Central memory CD8-positive, alpha-beta T cell (primary cell): ENCODE measurements at places on chromosomes 3 and 15.

DNA sequence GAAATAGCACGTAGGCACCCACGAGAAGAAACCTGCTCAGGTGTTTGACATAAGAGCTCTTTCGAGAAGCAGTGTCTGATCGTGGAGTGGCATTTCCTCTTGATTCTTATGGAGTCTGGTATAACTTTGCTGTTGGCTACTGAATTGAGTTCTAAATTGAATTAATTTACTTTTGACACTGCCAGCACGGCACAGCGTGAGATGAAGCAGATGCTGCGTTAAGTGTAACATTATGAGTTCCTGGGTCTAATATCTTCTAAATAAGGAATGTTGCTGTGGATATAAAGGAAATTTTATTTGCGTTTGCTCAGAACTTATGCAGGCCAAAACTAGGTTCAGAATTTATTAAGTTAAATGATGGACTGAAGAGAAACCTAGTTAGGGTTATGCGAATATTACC lies 919.9 kb downstream of the TUSC7 start:
- DNase-seq = no peak

GRCh38 chr3:191314109-191314728 lies 15.0 kb upstream of the CCDC50 start:
- no peak for DNase-seq

GRCh38 chr15:34209421-34210282 lies at the start of gene KATNBL1:
Gene KATNBL1 (minus strand): TSS chr15:34210096. CDS start chr15:34163676, 46,420 bp downstream.
- peak; percentile 95 for DNase-seq

GRCh38 chr15:75178171-75178937 lies 23.3 kb upstream of the C15orf39 start:
- no peak for DNase-seq

DNA sequence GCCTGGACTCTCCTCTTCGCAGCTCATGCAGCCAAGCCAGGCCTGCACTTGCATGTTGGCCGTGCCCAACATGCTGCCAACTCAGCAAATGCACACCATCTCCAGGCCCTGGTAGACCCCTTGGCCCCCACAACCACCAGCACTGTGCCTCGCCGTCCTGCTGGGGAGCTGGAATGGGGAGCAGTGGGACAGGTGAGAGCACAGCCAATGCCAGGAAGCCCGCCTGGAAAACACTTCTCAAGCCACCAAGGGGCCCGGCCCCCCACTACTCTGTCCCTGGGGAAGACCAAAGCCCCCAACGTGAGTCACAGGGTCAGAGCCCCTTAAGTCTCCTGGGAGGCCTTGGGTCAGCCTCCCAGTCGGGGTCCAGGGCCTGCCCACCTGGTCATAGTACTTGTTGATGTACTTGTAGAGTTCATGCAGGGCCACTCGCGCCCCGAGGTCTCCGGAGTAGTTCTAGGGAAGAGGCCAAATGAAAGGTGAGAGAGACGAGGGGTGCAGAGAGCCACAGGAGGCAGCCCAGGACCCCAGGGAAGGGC lies 24.5 kb downstream of the PLXNB1 start:
- peak; percentile 8 for DNase-seq

GRCh38 chr3:112335434-112335781 lies 2.5 kb downstream of the CD200 start:
- DNase-seq = no peak

GRCh38 chr15:89067751-89068150 lies 20.5 kb upstream of the ABHD2 start:
- DNase-seq = no peak

DNA sequence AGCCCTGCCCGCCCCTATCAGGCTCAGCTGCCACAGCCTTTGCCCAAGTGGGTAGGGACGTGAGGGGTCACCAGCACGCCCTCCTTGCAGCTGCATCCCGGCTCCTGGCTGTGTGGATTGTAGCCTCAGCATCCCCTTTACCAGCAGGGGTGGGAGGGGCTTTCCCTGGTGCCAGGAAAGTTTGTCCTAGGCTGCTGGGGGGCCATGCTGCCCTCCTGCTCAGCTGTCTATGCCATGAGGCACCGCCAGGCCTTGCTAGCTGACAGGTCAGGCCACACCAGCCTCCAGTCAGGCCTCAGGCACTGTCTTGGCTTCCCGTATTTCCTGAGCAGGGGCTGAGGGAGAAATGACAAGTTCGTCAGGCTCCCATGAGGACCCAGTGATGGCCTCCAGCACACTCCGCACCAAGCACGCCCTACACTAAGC lies 32.3 kb downstream of the TKT start:
- DNase-seq = no peak

DNA sequence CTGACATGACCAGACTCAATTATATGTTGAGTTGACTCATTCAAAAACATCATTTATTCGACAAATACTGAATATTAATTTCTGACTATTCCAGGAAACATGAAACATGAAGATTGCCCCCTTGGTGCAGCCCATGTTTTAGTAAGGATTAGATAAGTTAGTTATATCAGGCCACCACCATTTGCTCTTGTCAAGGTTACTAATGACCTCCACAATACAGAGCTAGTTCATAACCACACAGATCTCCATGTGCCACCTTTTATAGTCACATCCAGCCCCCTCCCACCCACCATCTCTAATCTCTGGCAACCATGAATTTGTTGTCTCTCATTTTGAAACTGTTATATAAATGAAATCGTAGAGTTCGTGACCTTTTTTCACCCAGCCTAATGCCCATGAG lies 15.7 kb downstream of the KLHL18 start:
- DNase-seq = no peak

GRCh38 chr15:60945196-60945595 lies 283.9 kb downstream of the RORA start:
- no peak for DNase-seq

DNA sequence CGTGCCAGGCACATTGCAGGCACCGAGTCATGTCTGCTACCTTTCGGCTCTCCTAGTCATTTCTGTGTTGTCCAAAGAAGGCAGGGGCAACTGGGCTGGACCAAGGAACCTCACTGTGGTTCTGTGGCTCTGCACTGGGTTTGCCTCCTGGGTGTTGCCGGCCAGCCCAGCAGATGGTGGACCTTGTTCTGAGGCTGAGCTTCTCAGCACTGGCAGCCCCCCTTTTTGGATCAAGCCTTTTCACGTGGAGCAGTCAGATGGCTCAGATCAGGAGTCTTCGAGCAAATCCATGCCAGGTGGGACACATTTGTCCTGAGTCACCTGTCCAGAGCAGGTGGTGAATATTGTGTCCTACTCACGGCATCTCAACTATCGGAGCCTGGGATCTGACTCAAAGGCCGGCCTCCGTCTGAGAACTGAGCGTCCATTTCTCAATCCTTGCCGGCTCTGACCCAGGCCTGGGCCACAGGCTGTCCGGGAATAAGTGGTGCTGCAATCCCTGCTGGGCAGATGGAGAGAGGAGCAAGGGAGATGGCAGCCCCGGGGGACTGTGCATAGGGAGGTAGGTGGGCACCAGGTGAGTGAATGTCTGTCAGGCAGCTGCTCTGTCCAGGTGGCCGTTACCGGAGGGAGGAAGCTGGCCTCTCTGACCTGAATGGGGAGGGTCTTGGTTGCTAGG lies at the start of gene IL16:
TSS of gene IL16 (plus strand) at position 304 of the 679 bp plus-strand sequence. CDS start 28,521 bp downstream, outside the sequence.
- DNase-seq = no peak

DNA sequence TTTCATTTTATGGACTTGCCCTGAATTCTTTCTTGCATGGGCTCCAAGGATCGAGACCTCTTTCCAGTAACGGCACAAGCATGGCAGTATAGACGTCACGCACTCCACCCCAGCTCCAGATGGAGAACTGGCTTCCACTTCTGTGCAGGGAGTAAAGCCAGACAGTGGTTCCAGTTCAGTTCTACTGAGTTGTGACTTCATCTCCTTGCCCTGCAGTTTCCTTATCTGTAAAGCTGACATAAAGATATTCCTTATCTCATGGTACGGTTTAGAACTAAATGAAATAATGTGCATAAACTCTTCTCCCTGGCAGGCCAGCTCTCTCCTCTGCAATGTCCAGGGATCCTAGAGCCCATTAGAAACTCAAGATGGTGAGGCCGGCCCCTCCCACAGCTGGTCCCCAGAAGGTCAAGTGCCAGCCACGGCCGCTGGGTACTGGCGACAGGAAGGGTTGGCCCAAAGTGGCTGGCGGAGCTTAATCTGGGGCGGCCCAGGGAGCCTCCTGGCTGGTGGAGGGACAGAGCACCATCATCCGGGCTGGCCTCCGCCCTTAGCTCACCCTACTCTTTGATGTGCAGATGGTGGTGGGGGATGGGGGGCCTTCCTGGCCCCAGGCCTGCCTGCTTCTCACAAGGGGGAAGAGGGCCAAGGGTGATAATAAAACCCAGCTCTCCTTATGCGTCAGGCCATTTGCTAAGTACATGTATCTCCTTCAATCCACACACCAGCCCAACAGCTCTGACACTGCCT lies 7.2 kb downstream of the MESP2 start:
- DNase-seq = no peak

GRCh38 chr3:126245811-126246727 lies 65.7 kb upstream of the ALDH1L1 start:
- no peak for DNase-seq

DNA sequence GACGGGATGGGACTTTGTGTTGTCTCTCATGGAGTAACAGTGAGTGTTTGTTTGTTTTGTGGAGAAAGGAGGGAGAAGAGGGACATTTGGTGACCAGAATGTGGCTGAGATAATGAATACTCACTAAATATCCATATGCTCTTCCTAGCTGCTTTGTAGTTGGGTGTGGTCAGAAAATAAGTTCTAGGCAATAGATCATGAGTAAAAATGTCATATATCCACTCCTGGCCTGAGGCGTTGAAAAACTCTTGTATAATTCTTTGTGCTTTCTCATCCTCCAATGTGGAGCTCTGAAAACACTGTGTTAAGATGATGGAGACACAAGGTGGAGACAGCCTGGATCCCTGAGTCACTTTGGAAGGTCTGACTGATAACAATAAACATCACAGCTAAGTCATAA lies 28.0 kb upstream of the IL16 start:
- DNase-seq = no peak

DNA sequence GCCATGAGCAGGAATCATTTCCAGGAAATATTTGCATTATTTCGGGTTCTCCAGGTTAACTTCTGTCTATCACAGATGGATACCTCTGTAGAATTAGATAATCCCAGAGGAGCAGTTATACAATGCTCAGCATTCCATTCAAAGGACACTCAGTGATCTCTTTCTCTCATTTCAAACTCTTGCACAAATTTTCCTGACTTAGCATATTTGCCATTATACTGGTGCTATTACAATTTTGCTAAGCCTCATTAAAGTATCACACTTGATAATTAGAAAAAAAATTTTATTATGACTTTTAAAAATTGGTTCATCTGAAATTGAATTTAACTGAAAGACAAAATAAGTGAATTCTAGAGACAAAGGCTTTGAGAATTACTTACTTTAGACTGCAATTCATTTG lies 469.0 kb downstream of the EPHA3 start:
- DNase-seq = no peak

DNA sequence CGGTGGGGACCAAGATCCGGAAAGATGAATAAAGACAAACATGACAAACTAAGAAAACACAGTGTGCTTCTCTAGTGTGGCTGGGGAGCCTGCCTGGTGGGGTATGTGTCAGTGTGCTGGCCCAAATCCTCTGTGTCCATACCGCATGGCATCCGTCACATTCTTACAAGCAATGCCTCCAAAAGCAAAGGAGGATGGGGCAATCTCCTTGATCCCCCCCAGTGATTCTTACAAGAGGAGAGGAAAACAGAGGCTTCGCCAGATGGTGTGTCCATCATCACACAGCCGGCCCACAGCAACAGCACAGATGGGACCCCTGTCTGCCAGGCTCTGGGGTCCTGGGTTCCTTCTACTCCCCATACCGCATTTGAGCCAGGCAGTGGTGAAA lies 558 bp upstream of the IL17RC start:
- no peak for DNase-seq

- no peak for DNase-seq
These were observed 176.9 kb upstream of the SOX2 start for GRCh38 chr3:181534781-181535221.

DNA sequence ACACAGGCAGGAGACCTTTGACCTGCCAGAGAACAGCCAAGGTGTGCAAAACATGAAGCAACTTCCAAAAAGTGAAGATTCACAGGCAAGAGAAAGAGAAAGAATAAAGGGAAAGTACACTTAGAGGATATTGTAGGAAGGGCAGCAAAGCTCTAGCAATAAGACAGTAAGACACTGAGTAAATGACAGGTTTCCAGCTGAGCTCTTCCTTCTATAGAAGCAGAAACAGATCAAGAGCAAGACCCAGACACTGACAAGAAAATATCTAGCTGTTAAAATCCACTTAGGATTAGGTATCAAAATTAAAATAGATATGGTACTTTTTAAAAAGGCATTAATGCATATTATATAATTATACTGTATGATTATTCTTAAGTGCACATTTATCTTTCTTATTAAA lies 333.4 kb downstream of the RAP2B start:
- DNase-seq = no peak

GRCh38 chr3:117238806-117239205 lies 529.2 kb downstream of the TUSC7 start:
- no peak for DNase-seq

- no peak for DNase-seq
These were observed 67.0 kb downstream of the DAPK2 start for GRCh38 chr15:63979262-63979793.

DNA sequence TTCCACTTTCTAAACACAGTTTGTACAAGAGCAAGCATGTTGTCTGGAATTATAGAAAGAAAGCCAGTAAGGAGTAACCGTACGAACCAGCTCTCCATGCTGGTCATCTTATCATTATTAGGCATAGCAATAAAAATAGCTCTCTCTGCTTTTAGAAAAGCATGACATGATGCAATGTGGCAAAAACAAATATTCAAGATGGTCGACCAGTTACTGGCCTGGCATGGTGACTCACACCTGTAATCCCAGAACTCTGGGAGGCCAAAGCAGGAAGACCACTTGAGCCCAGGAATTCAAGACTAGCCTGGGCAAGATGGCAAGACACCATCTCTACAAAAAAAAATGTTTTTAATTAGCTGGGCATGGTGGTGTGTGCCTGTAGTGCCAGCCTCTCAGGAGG lies 2.6 kb upstream of the MAP4 start:
- DNase-seq = no peak

DNA sequence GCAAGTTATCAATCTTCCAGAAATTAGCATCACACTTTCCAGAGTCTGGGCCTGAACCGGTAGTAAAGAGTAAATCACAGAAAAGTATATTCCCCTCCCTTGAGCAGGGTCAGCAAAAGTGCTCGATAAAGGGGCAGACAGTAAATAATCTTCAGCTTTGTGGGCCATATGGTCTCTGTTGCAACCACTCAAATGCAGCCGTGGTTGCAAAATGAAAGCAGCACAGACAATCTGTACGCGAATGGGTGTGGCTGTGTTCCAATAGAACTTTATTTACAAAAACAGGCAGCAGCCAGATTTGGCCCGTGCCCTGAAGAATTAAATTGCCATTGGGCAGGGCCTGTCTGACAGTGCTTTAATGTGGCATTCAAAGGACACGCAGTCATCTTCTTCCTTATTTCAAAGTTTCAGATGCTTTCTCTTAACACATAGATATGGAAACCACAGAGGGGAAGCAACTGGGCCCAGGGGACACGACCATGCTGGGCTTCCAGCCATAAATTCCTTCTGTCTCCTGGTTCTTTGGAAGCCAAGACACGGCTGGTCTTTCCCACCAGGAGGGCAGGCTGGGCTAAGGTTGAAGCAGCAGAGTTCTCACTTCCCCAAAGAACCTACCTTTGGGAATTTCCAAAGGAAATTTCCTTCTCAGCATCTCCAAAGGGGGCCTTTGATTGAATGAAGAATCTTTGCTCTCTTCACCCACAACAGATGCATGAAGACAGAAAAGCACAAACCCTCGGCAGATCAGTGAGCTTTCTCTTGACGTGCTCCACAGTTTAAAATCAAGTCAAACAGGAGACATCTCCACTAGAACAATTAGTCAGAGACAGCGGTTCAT lies 489.8 kb upstream of the PROK2 start:
- DNase-seq = no peak
